ENCODE measurements at places on chromosomes 12 and 14. TPM values are rescaled to one million over a fixed set of nuclear protein-coding genes. Genes with fewer than 3 reads are reported as not detected.

FSCB gene
- 0.12 TPM for total RNA-seq

KLRD1 gene
- total RNA-seq, result not detected

TTC6 gene
- total RNA-seq, result under 0.01 TPM

C14orf93 gene
- total RNA-seq, result 10.0 TPM

OASL gene
- 0.50 TPM for total RNA-seq

CD163 gene
- total RNA-seq, result not detected

GPN3 gene
- total RNA-seq, result 17.1 TPM

CLEC9A gene
- total RNA-seq, result not detected

CISTR gene
- not detected for total RNA-seq

HOXC11 gene
- not detected for total RNA-seq

HOXC12 gene
- total RNA-seq, result not detected

MYH6 gene
- not detected for total RNA-seq

FOXN4 gene
- not detected for total RNA-seq

RILPL1 gene
- 12.4 TPM for total RNA-seq

SCN8A gene
- 45.0 TPM for total RNA-seq

CHMP4A gene
- 32.7 TPM for total RNA-seq

RNF212B gene
- total RNA-seq, result not detected

KRT75 gene
- total RNA-seq, result not detected

SP1 gene
- 25.9 TPM for total RNA-seq

C12orf50 gene
- total RNA-seq, result not detected

All from uterine smooth muscle cell (primary cell).